Common myeloid progenitor, CD34-positive (primary cell): ENCODE measurements at places on chromosomes 6 and 20.

DNA sequence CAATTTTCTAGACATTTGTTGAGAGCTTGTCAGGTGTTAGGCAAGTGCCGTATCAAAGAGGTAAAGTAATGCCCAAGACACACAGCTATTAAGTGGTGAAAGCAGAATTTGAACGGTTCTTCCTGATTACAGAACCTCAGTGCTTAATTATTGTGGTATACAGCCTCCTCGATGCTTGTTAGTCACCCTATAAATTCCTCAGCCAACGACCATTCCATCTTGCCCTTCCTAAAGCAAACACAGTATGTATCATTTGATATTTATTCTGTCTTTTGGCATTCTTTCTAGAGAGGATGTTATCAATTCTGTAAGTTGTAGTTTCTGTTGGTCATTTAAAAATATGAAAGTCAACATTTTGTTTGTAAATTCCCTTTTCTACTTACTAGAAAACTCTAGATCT is 297.8 kb upstream of the BMP2 start:
- H3K36me3 ChIP-seq = no peaks in the 10 kb centered on the region
- no peaks in the 10 kb centered on the region for H3K4me1 ChIP-seq
- H3K27ac ChIP-seq = no peak overlapping the region
- no peaks in the 10 kb centered on the region for H3K27me3 ChIP-seq
- H3K4me3 ChIP-seq = no peak overlapping the region
- DNase-seq = no peak

- H3K27ac ChIP-seq = no peak overlapping the region
- no peak overlapping the region for H3K4me3 ChIP-seq
- no peaks in the 10 kb centered on the region for H3K36me3 ChIP-seq
- no peak for DNase-seq
- no peaks in the 10 kb centered on the region for H3K27me3 ChIP-seq
Measured at GRCh38 chr20:41287327-41287726, 30.2 kb downstream of the ZHX3 start.

GRCh38 chr6:159152041-159152440 is 17.2 kb upstream of the FNDC1 start:
- H3K36me3 ChIP-seq = no peaks in the 10 kb centered on the region
- H3K27me3 ChIP-seq = no peaks in the 10 kb centered on the region
- peaks cover 8% of the 10 kb centered on the region for H3K4me1 ChIP-seq
- H3K27ac ChIP-seq = no peak overlapping the region
- no peak overlapping the region for H3K4me3 ChIP-seq

- H3K27ac ChIP-seq = no peak overlapping the region
- no peaks in the 10 kb centered on the region for H3K4me1 ChIP-seq
- H3K27me3 ChIP-seq = no peaks in the 10 kb centered on the region
Measured at GRCh38 chr6:138909511-138909910, 78.5 kb downstream of the REPS1 start.

- no peak overlapping the region for H3K27ac ChIP-seq
- no peaks in the 10 kb centered on the region for H3K27me3 ChIP-seq
- H3K4me1 ChIP-seq = no peaks in the 10 kb centered on the region
- H3K36me3 ChIP-seq = no peaks in the 10 kb centered on the region
Measured at GRCh38 chr6:136181861-136182260, 68.2 kb downstream of the MTFR2 start.

DNA sequence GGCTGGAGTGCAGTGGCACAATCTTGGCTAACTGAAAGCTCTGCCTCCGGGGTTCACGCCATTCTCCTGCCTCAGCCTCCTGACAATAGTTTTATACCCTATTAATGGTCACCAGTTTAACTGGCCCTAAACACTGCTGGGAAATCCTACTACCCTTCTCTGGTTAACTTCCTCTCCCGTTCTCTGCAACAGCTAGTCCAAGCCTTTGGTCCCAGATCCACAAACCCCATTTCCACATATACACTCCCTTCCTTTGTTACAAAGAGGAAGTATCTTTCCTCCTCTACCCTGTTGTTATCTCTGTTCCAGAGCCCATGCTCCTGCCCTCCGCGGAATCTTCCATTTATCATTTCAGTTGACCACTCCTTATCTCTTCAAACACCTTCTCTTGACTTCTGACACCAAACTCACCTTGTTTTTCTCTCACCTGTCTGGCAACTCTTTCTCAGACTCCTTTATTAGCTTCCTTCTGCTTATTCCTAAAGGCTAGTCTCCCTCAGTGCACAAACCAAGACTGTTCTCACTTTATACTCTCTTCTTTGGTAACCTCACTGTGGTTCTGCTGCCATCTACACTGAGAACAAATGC is 25.0 kb upstream of the TBC1D22B start:
- no peak overlapping the region for H3K4me3 ChIP-seq
- H3K27me3 ChIP-seq = no peaks in the 10 kb centered on the region
- no peak for DNase-seq
- H3K27ac ChIP-seq = no peak overlapping the region
- no peaks in the 10 kb centered on the region for H3K36me3 ChIP-seq

- no peak for DNase-seq
- H3K27me3 ChIP-seq = no peaks in the 10 kb centered on the region
- H3K36me3 ChIP-seq = no peaks in the 10 kb centered on the region
- H3K27ac ChIP-seq = no peak overlapping the region
Measured at GRCh38 chr20:3699037-3699436, 13.4 kb downstream of the SIGLEC1 start.

DNA sequence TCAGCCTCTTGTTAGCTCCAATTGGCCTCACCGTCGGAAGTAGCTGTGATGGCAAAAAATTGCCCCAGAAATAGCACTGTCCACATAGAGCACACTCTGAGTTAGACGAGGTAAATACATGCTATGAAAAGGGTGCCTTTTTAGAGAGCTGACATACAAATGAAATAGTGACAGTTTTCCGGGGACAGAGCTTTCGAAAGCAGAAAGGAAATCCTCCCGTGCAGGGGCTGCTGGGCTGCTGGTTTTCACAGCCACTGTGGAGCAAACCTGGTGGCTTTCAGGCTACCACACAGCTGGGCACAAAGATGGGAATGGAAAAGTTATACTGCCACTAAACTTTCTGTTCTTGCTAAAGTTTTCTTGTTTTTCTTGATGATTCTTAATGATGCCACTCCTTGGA is 8.3 kb downstream of the SLPI start:
- peaks cover 28% of the 10 kb centered on the region for H3K27me3 ChIP-seq
- H3K4me1 ChIP-seq = no peaks in the 10 kb centered on the region
- no peak overlapping the region for H3K27ac ChIP-seq
- DNase-seq = no peak
- no peak overlapping the region for H3K4me3 ChIP-seq

DNA sequence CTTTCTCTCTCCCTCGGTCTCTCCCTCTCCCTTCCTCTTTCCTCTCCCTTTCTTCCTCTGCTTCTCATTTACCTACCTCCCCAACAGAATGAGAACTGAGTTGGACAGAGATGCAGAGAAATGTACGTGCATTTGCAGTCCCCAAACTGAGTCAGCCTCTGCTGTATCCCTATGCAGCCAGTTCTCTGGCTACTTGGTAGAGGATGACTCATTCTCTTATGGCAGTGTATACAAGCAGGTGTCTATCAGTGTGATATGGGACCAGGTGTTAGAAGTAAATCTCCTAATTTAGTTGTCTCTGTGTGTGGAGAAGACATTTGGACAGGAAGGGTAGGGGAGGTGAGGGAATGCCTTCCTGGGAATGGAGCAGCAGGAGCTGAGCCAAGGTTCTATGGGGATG is 470.8 kb downstream of the CD109 start:
- H3K36me3 ChIP-seq = no peaks in the 10 kb centered on the region
- H3K4me1 ChIP-seq = no peaks in the 10 kb centered on the region
- no peak overlapping the region for H3K4me3 ChIP-seq
- no peak for DNase-seq

GRCh38 chr6:75213112-75213511 is 7.3 kb upstream of the COL12A1 start:
- no peak overlapping the region for H3K27ac ChIP-seq
- peaks cover 20% of the 10 kb centered on the region for H3K4me1 ChIP-seq
- no peaks in the 10 kb centered on the region for H3K36me3 ChIP-seq
- H3K4me3 ChIP-seq = no peak overlapping the region
- no peak for DNase-seq

DNA sequence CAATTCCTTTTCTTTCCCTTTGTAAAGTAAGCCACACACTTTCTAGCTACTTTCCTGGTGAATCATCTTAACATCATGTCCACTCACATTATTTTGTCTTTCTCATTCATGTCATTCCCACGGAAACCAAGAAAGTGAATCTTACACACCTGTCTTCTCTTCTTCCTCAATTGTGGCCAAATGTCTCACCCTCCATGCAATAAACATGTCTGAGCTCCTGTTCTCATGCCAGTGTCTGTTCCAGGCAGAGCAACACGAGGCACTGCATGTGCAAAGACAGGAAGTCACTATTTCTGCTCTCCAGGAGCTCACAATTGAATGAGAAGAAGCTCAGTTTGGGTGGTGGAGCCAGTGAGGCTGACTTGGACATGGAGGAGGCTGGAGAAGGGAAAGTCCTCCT is 29.0 kb upstream of the TMEM244 start:
- no peaks in the 10 kb centered on the region for H3K36me3 ChIP-seq
- DNase-seq = peak; percentile 18
- H3K4me3 ChIP-seq = no peak overlapping the region
- H3K4me1 ChIP-seq = no peaks in the 10 kb centered on the region

- H3K36me3 ChIP-seq = no peaks in the 10 kb centered on the region
- no peaks in the 10 kb centered on the region for H3K4me1 ChIP-seq
- no peak overlapping the region for H3K27ac ChIP-seq
- H3K4me3 ChIP-seq = no peak overlapping the region
- no peak for DNase-seq
Measured at GRCh38 chr20:41180599-41181333, 43.4 kb downstream of the PLCG1 start.

GRCh38 chr20:46752728-46753127 is 43.3 kb downstream of the SLC2A10 start:
- no peaks in the 10 kb centered on the region for H3K4me1 ChIP-seq
- H3K4me3 ChIP-seq = no peak overlapping the region
- H3K27ac ChIP-seq = no peak overlapping the region
- peaks cover 6% of the 10 kb centered on the region for H3K27me3 ChIP-seq
- peak; percentile 67 for DNase-seq
- H3K36me3 ChIP-seq = no peaks in the 10 kb centered on the region

GRCh38 chr6:105270511-105270910 is 90.7 kb upstream of the POPDC3 start:
- DNase-seq = no peak
- H3K27ac ChIP-seq = no peak overlapping the region
- H3K4me3 ChIP-seq = no peak overlapping the region
- peaks cover 8% of the 10 kb centered on the region for H3K36me3 ChIP-seq

GRCh38 chr6:10690651-10691445 is 3.6 kb downstream of the C6orf52 start:
- no peaks in the 10 kb centered on the region for H3K36me3 ChIP-seq
- no peak for DNase-seq
- no peaks in the 10 kb centered on the region for H3K27me3 ChIP-seq
- H3K4me3 ChIP-seq = no peak overlapping the region

DNA sequence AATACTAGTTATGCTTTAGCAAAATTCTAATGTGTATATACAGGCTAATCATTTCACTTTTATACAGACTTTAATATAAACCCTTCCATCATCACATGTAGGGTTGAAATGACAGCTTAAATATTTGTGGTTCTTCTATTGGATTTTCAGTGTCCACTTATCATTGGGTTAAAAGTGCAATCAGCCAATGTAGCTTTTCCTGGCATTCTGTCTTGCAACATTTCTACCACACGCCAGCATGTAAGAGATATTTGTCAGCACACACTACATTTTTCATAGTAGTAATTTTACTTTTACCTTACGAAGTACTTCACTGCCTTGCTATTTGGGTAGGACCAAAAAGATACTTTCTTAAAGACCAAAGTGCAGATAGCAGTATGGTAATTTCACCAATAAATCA is 252.0 kb downstream of the TBX18 start:
- no peak for DNase-seq
- no peak overlapping the region for H3K27ac ChIP-seq
- H3K4me1 ChIP-seq = no peaks in the 10 kb centered on the region
- H3K4me3 ChIP-seq = no peak overlapping the region
- H3K27me3 ChIP-seq = no peaks in the 10 kb centered on the region

DNA sequence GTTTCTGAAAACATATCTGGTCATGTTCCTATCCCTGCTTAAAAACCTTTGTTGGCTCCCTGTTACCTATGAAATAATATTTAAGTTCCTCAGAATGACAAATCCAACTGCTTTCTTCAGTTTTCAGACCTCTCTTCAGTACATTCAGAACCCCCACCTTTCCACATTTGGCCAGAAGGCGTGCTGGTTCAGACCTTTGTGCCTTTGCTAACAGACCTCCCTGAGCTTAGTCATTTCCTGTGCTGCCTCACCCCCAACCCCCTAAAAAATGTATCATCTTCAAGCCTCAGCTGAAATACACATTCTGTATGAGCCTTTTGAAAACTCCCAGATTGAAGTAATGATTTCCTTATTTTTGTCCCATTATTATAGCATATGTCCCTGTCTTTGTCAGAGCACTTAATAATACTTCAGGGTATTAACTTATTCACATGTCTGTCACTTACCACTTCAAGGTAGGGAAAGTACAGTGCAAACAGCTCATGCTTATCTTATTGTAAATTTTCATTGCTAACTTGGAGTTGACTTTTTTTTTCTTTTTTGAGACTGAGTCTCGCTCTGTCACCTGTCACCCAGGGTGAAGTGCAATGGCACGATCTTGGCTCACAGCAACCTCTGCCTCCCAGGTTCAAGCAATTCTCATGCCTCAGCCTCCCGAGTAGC is 19.7 kb downstream of the FAM217A start:
- H3K27ac ChIP-seq = peak overlapping the region; percentile 77
- DNase-seq = peak; percentile 79
- no peaks in the 10 kb centered on the region for H3K27me3 ChIP-seq
- peaks cover 19% of the 10 kb centered on the region for H3K36me3 ChIP-seq
- peak overlapping the region; percentile 6 for H3K4me3 ChIP-seq

GRCh38 chr6:85887461-85887860 is 244.8 kb upstream of the SYNCRIP start:
- no peaks in the 10 kb centered on the region for H3K4me1 ChIP-seq
- no peak overlapping the region for H3K27ac ChIP-seq
- DNase-seq = no peak
- H3K36me3 ChIP-seq = no peaks in the 10 kb centered on the region

DNA sequence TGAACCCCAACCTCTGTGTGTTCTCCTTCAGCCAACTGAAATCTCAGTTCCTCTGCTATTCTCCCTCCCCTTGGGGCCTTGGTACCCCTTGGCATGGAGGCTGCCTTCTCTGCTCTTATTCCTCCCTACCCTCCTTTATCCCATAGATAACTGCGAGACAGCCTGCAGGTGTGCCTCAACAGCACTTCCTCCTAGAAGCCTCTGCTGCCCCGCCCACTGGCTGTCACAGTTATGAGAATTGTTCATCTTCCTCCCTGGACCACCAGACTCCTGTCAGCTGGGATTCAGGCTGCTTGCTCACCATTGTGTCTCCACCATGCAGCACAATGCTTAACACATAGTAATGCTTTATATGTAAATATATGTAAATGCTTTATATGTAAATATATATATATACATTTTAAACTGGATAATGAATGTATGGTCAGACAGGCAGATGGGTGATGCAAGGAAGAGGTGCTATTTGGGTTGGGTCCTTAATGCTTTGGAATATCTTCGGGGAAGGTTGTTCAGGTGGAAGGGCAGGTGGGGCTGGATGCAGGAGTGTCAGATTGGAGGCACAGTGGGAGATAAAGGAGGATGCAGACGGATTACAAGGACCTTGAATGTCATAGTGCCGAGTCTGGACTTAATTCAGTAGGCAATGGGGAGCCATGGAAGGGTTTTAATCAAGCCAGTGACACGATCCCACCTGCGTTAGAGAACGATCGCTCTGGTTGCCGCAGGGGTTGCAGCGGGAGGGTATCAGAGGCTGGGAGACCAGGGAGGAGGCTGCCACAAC is 4.9 kb downstream of the CDH22 start:
- no peak overlapping the region for H3K27ac ChIP-seq
- no peak for DNase-seq
- H3K27me3 ChIP-seq = no peaks in the 10 kb centered on the region
- H3K36me3 ChIP-seq = no peaks in the 10 kb centered on the region
- no peak overlapping the region for H3K4me3 ChIP-seq
- H3K4me1 ChIP-seq = peaks cover 25% of the 10 kb centered on the region
